Activated CD4-positive, alpha-beta T cell treated with anti-CD3 and anti-CD28 coated beads for 48 hours (primary cell): ENCODE measurements at places on chromosomes 6 and 20.

DNA sequence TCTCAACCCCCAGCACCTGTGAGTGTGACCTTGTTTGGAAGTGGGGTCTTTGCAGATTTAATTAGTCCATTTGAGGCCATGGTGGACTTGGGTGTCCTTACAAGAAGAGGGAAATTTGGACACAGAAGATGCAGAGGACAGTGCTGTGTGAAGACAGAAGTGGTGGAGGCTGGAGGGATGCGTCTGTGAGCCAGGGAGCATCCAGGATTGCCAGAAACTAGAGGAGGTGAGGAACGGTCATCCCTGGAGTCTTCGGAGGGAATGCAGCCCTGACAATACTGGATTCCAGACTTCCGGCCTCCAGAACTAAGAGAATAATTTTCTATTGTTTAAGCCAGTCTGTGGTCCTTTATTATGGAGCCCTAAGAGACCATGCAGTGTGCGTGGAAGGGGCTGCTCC lies 22.9 kb upstream of the NPBWR2 start:
- DNase-seq: no peak

DNA sequence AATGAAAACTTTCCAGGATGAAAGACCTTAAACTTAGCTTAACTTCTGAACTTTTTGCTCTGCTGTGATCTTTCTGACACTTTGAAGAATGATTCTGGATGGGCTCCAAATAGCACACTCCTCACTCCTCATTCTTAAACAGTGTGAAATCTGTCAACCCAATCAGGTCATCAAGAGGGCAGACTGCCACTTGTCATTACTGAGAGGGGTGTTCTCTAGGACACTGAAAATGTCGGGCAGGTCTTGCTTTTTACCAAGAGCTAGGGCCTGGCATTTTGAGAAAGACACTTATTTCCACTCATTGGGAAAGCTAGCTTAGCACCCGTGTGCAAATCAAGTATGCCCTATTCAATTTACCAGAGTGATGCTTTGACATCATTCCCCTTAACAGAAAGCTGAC lies 122.2 kb downstream of the MTFR2 start:
- no peak for DNase-seq

DNA sequence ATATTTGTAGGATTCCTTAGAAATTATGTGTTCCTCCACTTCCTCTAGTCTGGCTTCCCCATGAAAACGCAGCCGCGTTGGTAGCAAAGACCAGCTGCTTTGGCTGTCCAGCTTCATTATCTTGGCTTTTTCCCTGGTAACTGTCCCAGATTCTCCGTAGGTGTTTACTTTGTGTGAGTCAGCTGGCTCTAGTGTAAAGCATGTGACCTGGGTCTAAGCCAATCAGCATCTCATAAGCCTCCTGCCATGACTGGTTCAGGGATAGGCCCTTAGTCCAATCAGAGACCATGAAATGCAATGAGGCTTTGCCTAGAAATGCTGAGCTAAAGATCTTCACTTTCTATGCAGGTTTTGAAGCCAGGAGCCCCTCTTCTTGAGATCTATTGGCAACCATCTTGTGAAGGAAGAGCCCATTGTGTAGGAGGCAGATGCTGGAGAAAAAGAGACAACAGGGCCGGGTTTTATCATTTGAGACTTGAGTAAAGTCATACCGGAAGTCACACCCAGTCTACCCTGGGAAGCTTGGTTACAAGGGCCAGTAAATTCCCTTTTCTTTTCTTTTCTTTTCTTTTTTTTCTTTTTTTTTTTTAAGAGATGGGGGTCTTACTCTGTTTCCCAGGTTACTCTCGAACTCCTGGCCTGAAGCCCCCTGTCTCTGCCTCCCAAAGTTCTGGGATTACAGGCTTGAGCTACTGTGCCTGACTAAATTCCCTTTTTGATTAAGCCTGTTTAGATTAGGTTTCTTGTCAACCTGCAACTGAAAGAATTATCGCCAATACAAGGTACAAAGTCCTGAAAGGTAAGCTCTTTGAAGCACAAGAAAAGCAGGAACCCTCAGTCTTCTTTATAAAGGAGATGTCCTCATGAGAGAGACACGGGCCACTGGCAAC lies 256.5 kb upstream of the RREB1 start:
- no peak for DNase-seq

- no peak for DNase-seq
Measured at GRCh38 chr6:100487638-100488037, 22.9 kb upstream of the SIM1 start.

GRCh38 chr6:165715428-165715827 lies 52.4 kb upstream of the PDE10A start:
- no peak for DNase-seq

DNA sequence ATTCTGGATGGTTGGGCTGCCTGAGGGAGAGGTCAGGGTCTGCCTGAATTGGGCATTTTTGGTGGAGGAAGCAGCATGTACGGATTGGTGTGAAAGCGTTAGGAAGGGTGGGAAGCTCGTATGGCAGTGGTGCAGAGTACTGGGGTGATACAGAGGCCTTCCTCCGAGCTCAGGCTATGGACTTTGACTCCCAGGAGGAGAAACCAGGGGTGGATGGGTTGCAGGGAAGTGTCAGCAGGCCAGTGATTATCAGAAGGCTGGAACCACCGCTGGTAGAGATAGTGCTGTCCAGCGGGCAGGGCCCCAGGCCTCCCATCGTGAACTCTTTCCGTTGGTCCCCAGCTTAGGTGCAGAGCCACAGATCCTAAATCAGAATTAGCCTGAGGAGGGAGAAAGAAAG lies 5.3 kb downstream of the WFDC5 start:
- no peak for DNase-seq

DNA sequence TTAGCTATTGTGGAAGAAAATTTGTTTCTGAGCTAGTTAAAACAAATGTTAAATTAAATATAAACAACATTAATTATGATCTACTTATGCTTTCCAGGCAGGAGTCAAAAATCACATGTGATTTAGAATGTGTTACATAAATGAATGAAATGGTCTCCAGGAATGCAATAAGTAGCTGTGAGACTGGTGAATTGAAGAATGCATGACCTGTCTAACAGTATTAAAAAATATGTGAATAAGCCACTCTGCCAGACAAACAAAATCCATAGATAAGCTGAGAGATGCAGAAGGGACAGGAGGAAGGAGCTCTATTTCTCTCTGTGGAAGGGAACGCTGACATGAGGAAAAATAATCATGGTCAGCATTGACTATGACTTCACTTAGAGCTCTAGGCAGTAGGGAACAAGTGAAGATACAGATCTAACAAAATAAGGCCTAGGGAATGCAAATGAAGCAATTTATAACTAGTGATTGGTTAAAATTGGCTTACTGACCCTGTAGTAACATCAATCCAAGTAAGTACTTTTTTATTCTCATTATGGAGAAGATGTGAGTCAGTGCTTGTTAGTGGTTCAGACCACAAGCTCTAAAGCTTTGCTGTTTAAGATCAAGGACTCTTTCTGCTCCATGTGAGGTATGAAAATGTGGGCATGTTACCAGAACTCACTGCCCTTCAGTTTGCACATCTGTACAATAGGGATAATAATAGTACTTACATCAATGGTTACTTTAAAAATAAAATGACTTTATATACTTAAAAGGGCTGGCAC lies 432.6 kb downstream of the MMUT start:
- no peak for DNase-seq
